Myocyte (in vitro differentiated cells): ENCODE measurements at places on chromosomes 12 and 14.

GRCh38 chr12:51814311-51815088 lies 34.0 kb downstream of the FIGNL2 start:
- peak; percentile 68 for DNase-seq

DNA sequence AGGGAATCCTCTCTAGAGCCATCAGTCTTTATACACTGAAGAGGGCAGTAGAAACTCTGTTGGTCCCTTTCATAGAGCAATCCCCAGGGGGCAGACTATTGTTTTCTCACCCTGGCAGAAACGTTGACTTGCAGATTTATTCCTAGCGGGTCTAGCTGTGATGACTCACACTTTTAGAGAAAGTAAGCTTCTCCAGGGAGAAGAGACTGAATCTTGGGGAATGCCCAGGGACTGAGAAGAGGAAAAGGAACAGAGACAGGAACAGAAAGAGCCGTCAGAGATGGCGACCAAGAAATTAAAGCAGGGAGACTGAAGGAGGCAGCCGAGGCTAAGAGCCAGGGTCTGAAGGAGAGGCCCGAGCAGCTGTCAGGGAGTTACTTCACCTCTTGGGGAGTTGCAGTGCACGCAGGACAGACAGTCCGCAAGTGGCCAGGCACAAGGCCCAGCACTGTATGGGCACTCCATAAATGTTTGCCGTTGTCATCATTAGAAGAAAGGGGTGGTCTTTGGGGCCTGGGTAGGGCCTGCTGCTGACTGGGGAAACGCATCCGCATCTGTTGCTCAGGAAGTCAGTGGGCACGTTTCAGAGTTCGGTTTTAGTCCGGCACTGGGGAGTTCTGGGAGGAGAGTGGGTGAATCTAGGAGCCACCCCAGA lies 13.0 kb downstream of the PLEKHG6 start:
- DNase-seq = peak; percentile 95

- no peak for DNase-seq
These were observed 192.0 kb downstream of the SYT10 start for GRCh38 chr12:33247625-33248024.

DNA sequence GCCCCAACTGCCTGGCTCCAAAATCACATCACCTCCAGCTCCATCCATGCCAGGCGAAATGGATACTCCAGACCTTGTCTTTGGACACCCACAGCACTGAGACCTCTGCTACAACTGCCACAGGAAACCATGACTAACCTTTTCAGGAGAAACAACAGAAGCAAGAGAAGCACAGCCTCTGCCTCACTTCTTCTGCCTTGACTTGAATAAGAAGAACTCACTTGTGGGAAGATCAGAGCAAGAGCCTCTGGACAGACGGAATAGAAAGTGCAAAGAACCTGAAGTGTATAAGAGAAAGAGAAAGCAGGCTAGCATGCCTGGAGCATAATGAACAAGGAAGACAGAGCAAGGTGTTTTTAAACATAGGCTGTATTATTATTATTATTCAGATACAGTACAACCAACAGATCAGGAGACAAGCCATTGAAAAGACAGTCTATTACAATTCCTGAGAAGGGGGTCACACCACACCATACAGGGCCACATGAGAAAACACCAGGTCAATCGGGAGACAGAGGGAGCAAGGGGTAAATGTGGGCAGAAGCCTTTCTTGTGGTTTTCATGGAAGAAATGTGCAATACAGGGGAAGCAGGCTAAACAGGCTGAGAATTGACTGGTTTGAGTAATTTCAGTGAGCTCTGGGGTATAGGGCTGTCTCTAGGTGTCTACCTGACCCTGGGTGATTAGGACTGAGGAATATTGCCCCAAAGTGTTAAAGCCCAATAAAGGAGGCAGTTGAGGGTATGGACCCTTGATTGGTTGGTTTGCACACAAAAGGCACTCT lies 7.4 kb upstream of the OR10P1 start:
- DNase-seq = no peak

GRCh38 chr14:104116756-104117340 lies 21.5 kb upstream of the KIF26A start:
- DNase-seq = no peak

DNA sequence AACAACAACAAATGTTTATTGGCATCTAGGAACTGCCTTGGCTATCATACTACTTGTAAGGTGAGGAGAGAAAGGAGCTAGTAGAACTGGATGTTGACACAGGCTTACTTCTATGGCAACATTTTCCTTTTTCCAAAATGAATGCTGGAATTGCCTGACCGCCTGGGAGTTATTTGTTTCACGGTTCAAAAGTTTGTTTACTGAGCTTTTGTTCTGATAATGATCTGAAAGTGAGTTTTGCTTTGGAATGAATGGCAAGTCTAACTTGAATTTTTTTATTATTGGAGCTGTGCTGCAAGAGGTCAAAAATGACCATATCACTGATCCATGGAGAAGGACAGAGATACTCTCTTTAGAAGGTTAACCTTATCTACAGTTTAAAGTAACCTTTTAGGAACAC lies 183.5 kb upstream of the CAND1 start:
- DNase-seq = no peak

GRCh38 chr12:52801773-52802172 lies 5.9 kb upstream of the KRT3 start:
- DNase-seq = no peak

- no peak for DNase-seq
These were observed 256.3 kb upstream of the SFSWAP start for GRCh38 chr12:131454418-131455217.

DNA sequence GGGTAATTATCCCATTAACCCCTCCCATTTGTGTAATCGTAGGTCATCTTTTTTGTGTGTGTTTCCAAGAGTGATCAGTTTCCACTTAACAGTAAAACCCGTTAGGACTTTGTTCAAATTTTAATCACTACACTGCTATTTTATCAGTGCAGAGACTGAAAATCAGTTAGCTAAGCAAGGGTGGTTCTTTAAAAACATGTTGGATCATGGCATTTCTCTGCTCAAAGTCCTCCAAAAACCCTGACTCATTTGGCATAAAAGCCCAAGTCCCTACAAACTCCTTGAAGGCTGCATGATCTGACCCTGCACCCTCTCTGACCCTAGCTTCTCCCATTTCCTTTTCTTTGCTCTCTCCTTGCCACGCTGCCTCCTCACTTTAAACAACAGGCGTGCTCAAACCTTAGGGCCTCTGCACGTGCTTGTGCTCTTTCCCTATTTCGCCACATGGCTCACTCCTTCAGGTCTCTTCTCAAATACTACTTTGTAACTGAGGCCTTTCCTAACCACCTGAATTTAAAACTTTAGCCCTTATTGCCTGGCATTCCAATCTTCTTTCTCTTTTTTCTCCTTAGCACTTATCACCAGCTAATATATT lies 13.2 kb upstream of the OVCH1 start:
- DNase-seq = no peak

DNA sequence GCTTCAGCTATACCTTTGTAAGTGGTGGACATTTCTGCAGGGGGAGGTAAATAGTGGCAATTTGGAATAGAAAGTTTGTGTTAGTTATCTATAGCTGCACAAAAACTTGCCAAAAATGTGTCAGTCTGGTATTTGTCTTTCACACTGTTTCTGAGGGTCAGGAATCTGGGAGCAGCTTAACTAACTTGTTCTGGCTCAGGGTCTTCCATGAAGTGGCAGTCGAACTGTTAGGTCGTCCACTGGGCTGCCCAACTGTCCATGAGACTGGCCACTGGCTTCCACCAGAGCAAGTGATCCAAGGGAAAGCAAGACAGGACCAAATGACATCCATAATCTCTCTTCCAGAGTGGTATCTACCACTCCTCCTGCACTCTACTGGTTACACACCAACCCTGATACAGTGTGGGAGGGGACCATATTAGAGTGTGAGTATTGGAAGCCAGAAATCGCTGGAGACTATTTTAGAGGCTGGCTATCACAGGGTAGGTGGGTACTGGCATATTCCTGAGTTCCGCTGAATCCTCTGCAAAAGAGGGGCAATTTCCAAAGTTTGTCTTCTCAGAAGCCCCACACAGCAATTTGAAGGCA lies 60.9 kb downstream of the DYRK2 start:
- DNase-seq = no peak

GRCh38 chr12:4796694-4797482 lies 76.7 kb downstream of the GALNT8 start:
- no peak for DNase-seq

GRCh38 chr12:131773582-131774221 lies 54.5 kb upstream of the MMP17 start:
- no peak for DNase-seq

GRCh38 chr14:52660832-52661231 lies 34.5 kb downstream of the ERO1A start:
- no peak for DNase-seq

- no peak for DNase-seq
These were observed 143.4 kb upstream of the ARHGAP5 start for GRCh38 chr14:31933716-31934115.

DNA sequence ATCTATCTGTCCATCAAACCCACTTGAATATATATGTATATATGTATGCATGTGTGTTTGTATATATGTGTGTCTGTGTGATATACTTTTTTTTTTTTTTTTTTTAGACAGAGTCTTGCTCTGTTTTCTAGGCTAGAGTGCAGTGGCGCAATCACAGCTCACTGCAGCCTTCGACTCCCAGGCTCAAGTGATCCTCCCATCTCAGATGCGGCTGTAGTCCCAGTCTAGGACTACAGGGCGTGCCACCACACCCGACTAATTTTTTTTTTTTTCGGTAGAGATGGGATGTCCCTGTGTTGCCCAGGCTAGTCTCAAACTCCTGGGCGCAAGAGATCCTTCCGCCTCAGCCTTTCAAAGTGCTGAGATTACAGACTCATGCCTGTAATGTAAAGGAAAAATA lies 13.0 kb upstream of the APOBEC1 start:
- DNase-seq = no peak

GRCh38 chr12:122732170-122732569 lies 1.5 kb upstream of the HCAR1 start:
- no peak for DNase-seq

GRCh38 chr12:11580125-11580751 lies 69.2 kb upstream of the ETV6 start:
- peak; percentile 39 for DNase-seq

DNA sequence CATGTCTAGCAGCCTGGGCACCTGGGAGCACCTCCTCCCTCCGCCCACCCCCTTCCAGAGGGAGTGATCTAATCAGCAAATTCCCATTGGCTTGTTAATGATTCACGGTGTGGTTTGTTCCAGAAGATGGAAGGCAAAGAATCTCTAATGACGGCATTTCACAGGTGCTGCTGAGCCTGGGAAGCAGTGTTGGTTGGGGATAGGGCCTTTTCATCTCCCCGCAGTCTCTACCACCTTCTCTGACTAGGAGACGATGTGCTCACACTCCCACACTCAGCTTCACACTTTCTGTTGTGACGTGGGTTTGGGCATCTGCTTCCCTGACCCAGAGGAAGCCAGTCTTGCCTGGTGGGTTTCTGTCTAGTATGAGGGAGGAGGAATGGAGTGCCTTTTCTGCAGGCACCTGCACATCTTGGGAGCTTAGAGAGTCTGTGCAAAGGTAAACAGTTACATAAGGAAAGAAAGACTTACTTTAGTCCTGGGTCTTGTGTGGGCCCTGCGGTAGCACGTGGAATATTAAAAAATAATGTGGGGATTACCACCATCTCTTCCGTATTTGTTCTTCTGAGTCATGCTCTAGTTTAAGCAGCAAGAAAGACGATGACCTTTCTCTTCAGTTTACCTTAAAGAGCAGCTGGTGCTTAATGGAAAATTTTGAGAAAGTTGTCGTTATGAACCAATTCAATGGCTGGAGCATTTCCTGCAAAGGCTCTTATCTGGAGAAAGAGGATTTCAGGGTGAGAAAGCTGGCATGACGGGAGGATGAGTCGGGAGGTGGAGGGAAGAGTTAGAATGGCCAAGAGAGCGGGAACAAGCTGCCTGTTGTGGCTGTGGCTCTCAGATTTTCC lies 70.6 kb upstream of the ARHGAP5 start:
- DNase-seq = no peak

GRCh38 chr12:132559652-132560363 lies 50.6 kb downstream of the LRCOL1 start:
- peak; percentile 41 for DNase-seq

DNA sequence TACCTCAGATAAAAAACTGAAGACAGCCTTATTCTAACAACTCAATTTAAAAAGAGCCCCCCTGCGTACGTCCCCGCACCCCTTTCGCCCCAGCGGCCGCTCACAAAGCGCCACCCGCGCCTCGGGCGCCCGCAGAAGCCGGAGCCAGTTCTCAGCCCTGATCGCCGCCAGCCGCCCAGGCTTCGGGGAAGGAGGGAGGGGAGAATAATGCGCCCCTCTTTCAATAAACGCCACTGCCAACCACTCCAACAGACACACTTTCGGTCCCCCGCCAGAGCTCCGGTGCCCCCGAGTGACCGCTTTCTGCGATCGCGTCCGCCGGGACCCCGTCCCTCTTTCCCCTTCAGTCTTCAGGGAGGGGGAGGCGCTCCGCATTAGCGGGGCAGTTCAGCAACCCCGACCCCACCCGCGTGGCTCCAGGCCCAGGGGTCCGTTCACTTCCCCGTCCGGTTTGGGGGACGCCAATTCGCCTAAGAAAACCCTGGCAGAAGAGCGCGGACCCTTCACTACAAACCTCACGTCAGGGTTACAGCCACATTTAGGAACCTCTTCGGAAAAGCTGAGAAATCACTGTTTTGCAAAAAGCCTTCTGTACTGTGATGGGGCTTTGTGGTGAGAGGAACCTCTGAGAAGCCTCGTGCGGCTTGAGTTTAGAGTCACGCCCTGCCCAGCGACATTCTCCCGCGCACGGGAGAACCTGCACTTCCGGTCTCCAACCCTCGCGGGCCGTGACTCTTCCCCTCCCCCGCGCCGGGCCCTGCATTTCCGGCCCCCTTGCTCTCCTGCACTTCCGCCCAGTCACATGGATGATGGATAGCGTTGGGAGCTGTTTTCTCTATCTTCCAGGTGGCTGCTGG lies 18.7 kb downstream of the FOXG1 start:
- peak; percentile 18 for DNase-seq

DNA sequence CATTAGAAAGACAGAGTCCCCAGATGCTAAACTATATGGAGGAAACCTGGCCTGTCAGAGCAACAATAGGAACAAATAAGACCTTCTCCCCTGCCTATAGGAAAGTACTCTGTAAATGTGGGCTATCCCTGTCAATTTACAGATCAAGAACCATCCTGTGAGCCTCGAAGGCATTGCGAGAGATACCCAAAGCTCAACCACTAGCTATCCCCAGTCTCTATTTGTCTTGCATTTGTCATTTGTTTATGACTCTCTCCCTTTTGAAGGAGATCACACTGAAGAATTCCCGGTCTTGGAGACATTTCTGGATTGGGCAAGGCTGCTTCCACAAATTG lies 42.7 kb upstream of the DHRS4 start:
- no peak for DNase-seq

DNA sequence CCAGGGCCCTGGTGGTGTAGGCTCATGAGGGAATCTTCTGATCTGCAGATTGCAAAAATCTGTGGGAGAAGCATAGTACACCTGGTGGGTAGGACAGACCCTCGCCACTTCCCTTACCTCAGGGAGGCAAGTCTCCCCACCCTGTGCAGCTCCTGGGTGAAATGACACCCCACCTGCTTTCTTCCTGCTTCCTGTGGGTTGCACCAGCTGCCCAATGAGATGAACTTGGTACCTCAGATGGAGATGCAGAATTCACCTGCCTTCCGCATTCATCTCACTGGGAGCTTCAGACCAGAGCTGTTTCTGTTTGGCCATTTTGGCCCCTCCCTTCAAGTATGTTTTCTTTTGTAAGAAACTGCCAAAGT lies 4.7 kb downstream of the CLEC2D start:
- no peak for DNase-seq

GRCh38 chr14:72942934-72943333 lies 16.7 kb downstream of the DCAF4 start:
- no peak for DNase-seq
